Muscle of leg (tissue), 16 donors: ENCODE measurements at places on chromosomes 4 and X. TPM values are rescaled to one million over a fixed set of nuclear protein-coding genes. Genes with fewer than 3 reads are reported as not detected.

Gene LNX1
- total RNA-seq, result 2.4 TPM

Gene CT55
- 0.27 TPM for total RNA-seq

- H3K27me3 ChIP-seq, result peaks cover under 1% of the 10 kb centered on the region
- peaks cover 4% of the 10 kb centered on the region for H3K36me3 ChIP-seq
- no peaks in the 10 kb centered on the region for H3K4me1 ChIP-seq
- DNase-seq, result no peak
- no peak overlapping the region for H3K27ac ChIP-seq
These were observed 84.6 kb upstream of the STS start for GRCh38 chrX:7062903-7063302.

DNA sequence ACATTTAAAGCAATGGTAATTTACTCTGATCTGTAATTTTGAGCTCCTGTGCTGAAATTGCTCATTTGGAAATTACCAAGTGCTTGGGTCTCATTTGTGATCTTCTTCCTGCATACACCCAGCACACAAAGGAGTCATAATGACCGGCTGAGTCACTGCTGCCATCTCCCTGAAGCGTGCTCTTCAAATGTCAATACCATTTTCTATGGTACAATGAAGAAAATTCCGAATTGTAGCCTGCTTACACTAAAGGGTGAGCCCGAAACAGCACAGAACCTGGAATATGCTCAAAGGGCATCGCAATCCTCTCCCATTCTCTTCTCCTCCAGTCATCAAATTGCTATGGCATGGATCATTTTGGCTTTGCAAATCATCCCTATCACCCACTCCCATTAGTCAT lies 140.5 kb downstream of the GRIA3 start:
- H3K27ac ChIP-seq, result no peak overlapping the region
- H3K4me1 ChIP-seq, result no peaks in the 10 kb centered on the region
- DNase-seq, result no peak
- no peaks in the 10 kb centered on the region for H3K27me3 ChIP-seq
- no peak overlapping the region for H3K4me3 ChIP-seq

DNA sequence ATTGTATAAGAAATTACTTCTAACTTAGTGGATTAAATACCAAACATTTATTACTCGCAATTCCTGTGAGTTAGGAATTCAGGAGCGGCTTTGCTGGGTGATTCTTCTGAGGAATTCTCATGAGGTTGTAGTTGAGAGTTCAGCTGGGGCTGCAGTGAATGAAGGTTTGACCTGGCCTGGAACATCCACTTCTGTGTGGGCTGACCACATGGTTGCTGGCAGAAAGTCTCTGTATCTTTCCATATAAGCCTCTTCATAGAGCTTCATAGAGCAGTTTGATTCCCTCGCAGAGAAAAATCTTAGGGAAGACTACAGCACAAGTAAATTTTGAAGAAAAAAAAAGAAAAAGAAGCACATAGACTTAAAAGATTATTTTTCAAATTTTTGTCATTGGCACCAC lies 339.7 kb upstream of the NWD2 start:
- H3K4me3 ChIP-seq, result no peak overlapping the region
- H3K36me3 ChIP-seq, result no peaks in the 10 kb centered on the region
- no peak overlapping the region for H3K27ac ChIP-seq
- no peaks in the 10 kb centered on the region for H3K4me1 ChIP-seq
- H3K27me3 ChIP-seq, result no peaks in the 10 kb centered on the region
- DNase-seq, result peak; percentile 35
